ENCODE measurements at places on chromosomes 12 and 14. TPM values are rescaled to one million over a fixed set of nuclear protein-coding genes. Genes with fewer than 3 reads are reported as not detected.

GRCh38 chr12:119011231-119011630, 29.9 kb downstream of the SRRM4 start:
- DNase-seq: no peak

DNA sequence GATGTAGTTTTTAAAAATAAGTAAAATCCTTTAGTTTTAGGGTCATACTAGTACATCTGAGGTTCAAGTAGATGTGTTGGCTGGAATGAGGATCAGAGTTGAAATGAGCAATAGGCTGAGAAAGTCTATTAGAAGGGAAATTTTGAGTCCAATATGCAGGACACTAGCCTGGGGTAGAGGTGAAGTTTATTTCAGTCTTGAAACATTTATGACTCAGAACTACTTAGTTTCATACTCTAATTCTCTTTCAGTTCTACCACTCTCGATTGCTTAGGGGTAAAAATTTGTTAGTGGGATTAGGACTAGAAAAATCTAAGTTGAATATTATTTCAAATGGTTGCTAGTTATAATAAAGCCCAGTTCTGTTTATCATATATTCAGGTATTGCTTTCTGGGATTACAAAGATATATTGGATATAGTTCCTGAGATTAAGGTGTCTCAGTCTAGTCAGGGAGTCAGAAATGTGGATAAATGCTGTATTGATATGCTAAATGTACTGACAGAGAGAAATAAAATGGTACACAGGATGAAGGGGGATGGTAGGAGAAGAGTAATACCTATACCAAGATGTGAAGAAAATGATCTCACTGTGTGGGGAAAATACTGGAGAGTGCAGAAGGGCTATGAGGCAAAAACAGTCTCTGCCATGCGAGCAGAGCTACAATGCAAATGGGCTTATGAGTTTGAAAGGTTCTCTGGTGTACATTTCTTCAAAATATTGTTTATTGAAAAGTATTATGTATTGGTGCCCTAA, 395.8 kb upstream of the FBXO33 start:
- DNase-seq: no peak

GRCh38 chr14:38016497-38016896, 191.2 kb upstream of the SSTR1 start:
- DNase-seq: no peak

- DNase-seq: no peak
Measured at GRCh38 chr12:106564678-106565329, 18.0 kb upstream of the RFX4 start.

Gene TSPAN11
- 5.7 TPM for total RNA-seq

Gene CRIP2
- 152 TPM for total RNA-seq

Data from lung microvascular endothelial cell (primary cell).